ENCODE measurements at places on chromosomes 12 and 14. TPM values are rescaled to one million over a fixed set of nuclear protein-coding genes. Genes with fewer than 3 reads are reported as not detected.

Gene KRT6C
- total RNA-seq = not detected

- no peak for DNase-seq
These were observed 24.3 kb upstream of the SMUG1 start for GRCh38 chr12:54213079-54213478.

DNA sequence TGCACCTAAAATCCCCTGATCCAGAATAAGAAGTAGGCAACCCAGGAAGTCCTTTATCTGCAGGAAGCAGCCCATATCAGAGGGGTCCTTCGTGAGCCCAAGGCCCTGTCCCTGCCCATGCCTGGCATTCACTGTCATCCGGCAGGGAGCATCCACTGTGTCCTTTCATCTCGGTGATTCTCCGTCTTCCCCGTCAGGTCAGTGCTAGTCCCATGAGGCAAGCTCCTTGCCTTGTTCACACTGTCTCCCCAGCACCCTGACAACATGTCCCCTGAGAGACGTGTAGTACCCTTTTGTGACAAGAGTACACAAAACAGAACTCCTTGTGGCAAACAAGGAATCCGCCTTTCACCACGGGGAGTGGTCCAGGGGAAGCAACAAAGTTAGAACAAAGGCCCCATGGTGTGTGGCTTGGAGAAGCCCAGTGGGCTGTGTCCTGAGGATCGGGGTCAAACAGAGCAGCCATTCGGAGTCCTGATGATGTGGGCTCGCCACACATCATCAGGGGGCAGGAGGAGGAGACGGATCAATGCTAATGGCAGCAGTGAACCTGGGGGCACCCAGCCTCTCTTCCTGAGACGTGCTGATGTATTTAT lies 112.1 kb downstream of the DICER1 start:
- DNase-seq = peak; percentile 7

- no peak for DNase-seq
These were observed 94.2 kb downstream of the SINHCAF start for GRCh38 chr12:31231611-31232360.

DNA sequence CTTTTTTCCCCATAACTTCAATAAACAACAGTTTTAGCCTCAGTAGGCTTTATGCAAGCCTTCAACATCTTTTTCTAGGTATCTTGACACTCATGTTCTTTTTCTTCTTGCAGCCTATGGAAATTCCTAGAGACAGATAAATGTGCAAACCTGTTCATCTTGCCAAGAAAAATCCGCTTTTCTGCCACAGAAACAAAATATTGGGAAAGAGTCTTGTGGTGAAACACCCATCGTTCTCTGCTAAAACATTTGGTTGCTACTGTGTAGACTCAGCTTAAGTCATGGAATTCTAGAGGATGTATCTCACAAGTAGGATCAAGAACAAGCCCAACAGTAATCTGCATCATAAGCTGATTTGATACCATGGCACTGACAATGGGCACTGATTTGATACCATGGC lies 295.9 kb downstream of the ZFP36L1 start:
- no peak for DNase-seq

GRCh38 chr12:39764944-39765560 lies 145.4 kb upstream of the ABCD2 start:
- DNase-seq = no peak

DNA sequence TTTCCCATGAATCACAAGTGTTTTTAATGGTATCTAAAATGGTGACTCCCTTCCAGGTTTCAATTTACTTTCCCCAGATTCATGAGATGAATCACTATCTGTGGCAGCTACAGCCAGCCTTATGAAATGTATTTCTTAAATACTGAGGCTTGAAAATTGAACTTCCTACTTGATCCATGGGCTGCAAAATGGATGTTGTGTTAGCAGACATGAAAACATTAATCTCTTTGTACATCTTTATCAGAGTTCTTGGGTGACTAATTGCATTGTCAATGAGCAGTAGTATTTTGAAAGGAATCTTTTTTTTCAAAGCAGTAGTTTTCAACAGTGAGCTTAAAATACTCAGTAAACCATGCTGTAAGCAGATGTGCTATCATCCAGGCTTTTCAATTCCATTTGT lies 250.8 kb downstream of the SLC6A15 start:
- DNase-seq = no peak

Gene TRHDE
- 16.2 TPM for total RNA-seq

GRCh38 chr12:105876396-105876927 lies 262.3 kb downstream of the NUAK1 start:
- no peak for DNase-seq

DNA sequence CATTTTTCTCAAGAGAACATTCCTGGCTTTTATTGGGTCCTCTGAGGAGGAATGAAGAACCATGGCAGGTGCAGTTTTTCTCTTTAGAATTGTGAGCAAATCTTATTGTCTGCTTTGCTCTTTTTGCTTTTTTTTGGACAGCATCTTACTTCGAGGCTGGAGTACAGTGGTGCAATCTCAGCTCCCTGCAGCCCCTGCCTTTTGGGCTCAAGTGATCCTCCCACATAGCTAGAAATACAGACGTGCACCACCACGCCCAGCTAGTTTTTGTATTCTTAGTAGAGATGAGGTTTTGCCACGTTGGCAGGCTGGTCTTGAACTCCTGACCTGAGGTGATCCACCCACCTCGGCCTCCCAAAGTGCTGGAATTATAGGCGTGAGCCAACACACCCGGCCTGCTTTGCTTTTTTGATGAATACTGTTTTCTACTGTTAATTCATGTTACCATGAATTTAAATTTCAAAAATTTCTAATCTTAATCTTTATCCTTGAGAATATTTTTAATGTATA lies 71.5 kb downstream of the POLR3B start:
- DNase-seq = no peak

Gene SLC6A15
- 0.95 TPM for total RNA-seq

DNA sequence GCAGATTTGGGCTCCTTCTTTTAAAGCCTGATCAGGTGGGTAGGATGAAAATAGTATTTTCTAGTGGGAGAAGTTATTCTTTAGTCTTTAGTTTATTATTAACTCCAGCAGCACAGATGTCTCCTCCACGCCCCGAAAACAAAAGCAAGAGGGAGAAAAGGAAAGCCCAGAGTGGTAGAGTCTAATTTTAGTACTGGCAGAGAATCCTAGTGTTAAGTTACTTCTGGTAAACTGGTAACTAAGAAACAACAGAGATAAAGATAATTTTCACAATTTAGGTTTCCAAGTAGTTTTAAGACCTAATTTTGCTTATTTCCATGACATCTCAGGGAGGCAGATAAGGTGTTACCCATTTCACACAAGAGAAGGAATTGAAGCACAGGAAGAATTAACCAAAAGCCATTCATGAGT lies 16.3 kb downstream of the ATP5MC2 start:
- DNase-seq = no peak

Gene FSCB
- 0.19 TPM for total RNA-seq

DNA sequence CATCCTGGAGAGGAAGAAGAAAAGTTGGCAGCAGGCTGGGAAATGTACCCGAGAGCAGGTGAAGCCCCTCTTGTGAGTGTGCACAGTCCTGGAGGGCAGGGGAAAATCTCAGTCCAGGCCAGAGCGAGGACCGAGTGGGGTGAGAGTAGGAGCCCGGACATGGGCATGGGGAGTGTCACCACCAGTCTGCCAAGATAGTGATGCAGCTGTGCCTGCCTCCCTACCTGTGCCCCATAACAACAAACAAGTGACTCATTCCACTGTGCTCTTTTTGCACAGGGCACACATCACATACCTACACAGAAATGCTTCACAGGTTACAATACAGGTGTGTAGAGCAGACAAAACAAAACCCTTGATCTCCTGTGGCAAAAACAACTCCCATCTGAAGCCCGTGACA lies 205.9 kb upstream of the PELI2 start:
- DNase-seq = no peak

DNA sequence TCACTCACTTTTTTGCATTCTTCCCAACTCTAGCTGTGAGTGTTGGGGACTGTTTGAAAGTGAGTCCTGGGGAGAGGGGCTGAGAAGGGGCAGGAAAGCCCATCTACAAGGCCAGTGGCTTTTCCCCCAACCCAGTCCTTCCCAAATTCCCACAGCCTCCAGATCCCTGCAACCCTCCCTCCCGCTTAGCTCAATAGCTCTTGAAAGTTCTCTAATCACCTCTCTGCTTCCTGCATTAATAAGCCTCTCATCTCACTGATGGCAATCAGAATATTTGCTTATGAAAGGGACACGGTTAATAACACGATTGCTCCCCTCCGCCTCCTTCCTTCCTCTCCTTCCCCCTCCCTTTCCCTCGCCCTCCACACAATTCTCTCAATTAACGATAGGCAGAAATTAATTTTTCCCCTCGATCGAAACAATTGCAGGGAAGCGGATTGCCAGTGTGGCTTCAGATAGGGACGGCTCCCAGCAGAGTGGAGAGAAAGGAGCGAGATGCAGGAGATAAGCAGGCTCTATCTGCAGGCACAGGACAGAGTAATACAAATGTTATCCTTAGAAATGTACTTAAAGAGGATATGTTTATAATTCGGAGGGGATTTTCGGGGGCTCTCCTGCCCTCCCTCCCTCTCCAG lies 15.1 kb upstream of the GPATCH2L start:
- no peak for DNase-seq

- DNase-seq = no peak
These were observed 724 bp downstream of the LTB4R start for GRCh38 chr14:24311837-24312615.

Gene KLRC1
- total RNA-seq = 0.48 TPM

- DNase-seq = no peak
These were observed 769 bp upstream of the ZNF740 start for GRCh38 chr12:53179687-53180219.

Gene MYF6
- not detected for total RNA-seq

DNA sequence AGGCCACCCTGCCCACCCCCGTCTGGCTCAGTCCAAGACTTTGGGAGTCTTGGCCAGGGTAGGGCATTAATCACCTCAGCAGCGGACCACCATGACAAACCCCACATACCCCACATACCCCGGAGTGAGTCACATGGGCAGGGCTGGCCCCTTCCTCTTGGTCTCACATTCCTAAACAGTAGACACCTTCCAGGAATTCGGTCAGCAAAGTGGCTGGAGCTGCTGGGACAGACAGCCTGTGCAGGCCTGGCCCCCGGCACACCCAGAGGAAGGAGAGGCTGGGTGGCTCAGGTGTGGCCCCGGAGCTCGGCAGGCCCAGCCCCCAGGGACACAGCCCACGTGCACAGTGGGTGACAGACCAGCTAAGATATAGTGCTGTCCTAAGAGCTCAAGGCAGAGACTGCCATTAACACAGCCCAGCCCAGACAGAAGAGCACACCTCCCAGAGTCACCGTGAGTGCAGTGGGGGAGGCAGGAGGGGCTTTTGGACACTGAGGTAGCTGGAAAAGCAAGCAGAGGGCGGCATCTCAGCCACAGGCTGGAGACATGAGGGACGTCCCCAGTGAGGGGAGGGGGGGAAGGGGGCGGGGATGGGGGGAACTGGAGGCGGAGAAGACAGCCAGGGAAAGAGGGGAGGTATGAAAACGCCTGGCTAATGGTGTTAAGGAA lies 24.0 kb downstream of the CCDC85C start:
- DNase-seq = no peak

DNA sequence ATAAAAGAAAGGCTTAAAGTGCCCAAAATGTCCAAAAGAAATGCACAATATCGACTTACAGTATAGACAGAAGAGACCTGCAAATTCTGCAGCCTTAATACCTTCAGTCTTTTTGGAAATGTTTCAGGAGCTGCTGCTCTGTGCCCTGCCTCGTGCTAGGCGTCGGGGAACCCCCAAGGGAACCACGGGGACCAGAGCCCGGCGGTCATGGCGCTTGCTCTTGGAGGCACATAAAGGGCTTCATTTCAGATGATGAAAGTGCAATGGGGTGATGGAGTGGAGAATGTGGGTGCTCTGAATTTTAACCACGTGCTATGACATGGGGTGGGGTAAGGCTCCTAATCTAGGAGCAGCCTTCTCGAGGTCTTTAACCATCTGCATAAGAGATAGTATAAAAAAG lies 14.8 kb upstream of the AACS start:
- DNase-seq = no peak

DNA sequence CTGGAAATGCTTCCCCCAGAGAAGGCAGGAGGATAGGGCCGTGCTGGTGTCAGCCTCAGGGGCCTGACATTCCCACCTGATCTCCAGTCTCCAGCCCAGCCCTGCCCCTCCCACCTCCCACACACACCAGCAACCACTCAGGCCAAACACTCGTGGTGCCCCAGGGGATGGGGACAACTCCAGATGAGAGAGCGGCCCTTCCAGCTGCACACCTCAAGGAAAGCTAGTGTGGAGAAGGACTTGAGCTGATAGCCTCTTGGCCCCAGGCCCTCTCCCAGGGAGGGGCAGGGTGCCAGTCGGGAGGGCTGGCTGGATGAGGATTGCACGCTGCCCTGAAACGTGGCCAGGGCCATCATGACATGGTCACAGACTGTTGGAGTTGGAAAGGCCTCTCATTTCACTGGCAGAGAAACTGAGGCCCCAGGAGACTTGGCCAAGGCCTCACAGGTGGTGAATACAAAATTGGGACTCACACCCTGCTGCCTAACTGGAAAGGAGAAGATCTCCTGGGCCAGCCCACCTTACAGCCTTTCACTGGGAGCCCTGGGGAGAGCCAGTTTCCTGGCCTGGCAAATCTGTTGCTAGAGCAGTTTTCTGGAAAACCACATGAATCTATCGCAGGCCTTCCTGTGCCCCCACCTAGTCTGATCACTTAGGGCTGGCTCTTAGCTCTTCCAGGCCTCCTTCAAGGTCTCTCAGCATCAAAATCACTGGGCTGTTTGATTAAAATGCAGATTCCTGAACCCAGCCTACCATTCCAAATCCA lies 52.1 kb downstream of the IRF2BPL start:
- no peak for DNase-seq

DNA sequence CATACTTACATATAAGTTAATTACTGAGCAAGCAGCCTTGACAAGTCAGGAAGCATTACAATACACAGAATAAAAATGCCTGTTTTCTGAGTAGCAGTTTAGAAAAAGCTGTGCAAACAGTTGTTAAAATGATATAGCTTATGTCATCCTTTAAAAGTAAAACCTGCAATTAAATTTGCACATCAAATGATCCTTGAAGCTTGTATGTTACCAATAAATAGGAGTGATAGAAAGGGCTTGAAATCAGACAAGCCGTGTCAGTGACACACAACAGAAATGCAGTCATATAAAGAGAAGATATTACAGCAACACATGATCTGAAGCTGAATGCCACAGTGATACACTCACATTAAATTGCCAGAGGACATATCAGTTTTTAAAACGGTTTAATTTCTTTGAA lies 70.0 kb downstream of the EPS8 start:
- DNase-seq = no peak

DNA sequence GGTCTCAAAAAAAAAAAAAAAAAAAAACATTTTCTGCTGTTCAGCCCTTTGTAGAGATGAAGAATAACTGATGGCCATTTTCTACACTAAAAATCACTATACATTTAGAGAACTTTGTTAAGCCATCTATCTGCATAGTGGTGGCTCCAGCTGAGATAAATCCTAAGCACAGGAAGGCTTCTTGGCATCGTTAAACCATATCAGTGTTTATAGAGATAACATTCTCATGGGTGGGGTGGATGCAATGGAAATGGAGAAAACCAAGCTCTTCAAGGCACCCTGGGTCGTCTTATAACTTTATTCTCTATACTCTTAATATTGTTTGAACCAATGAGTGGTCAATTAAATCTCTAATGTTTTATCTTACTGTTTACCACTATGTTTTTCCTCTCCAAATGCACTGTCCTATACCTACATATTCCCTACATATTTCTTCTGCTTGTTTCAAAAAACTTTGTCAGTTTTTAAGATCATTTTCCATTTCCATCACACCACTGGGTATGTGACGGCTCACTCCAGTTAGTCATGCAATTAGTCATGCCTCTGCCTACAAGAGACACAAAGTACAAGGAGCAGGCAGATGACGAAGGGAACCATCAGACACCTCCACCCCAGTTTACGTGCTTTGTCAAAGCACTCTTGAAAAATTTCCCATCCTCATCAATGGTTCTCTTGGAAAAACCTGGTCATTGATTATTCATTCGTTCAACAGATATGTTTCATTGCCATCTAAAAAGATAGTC lies 119.3 kb upstream of the OVCH1 start:
- no peak for DNase-seq

Measured in omental fat pad (tissue), 4 donors.